ENCODE measurements at places on chromosomes 16 and 17.
A peak's percentile ranks its signal among the peaks of the same experiment; 100 is the strongest.

DNA sequence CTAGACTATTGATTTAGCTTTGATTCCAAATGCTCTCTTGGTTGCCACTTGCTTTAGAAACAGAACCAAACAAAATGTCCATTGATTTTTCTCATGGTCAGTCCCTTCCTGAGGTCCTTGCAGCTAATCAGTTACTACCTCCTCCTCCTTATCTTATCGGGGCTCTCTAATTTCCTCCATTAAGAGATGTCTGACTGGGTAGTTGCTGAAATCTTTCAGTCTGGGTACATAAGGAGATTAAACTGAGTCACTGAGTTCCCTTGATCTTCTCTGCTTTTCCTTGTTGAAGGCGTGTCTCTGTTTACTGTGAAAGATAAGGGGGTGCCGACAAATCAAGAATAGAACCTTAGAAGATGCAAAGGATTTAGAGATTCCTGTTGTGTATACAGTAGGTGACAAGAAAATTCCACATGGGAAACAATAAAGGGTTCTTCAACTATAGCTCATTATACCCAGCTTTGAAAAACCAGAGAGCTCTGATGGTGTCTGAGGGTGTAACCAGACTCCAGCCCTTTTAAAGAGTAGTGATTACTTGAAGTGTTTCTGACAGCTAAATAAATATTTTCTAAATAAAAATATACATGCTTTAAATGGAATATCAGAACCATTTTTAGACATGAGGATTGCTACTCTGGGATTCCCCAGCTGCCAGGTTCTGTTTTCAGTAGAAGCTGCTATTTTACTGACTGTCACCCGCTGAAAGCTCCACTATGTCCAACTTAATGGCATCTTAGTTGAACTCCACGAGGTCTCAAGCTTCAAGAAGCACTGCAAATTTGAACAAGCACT lies 791.3 kb upstream of the SOX9 start:
- no peak for DNase-seq

DNA sequence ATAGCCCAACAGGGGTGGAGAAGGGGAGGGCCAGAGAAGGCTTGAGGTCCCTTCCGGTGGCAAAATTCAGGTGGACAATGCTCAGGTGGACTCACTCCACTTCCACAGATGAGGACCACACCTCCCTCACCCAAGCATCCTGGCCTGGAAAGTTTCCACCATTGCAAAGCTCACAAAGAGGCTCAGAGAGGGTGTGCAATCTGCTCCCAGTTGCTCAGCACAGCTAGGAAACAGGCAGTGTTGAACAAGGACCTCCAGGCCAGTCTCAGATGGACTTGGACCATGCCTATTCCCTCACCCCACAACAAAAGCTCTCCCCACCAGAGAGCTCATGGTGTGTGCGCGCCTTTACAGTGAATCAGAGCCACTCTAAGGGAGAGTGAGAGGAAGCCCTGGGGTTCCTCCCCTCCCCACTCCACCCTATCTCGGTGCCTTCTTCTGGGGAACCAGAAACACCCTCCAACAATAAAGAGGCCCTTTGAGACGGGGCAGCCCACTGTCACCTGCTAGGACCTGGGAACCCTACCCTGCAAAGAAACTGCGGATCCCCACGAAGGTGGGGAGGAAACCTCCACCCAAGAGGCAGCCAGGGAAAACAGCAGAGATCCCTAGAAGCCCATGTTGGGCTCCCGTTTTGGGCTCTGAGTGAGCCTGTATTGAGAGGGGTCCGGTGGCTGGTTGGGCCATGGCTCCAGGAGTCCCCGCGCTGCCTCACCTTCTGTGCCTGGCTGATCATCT lies 1.6 kb downstream of the FAM83G start:
- peak; percentile 85 for DNase-seq

DNA sequence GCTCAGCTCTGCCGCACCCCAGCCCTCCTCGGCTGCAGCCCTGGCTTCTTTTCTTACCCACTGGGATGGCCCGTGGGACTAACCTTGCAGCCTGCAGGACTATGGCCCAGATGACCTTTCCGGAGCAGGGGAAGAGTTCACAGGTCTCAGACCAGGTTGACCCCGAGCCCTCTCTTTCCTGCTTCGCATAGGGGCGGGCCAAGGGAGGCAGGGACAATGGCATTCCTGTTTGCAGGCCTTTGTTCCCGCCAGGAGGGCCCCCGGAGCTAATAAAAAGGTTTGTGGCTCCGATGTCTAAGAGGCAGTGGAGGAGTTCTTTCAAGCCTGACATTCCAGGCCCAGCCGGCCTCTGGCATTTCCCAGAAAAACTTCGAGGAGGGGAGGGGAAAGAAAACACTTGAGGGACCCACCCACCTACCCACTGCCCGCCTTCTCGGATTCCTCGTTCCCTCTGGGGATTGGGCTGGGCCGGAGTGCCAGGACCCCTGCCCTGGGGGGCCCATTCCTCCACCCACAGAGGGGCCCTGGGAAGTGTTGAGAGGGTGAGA lies 5.8 kb upstream of the SOCS3 start:
- no peak for DNase-seq

DNA sequence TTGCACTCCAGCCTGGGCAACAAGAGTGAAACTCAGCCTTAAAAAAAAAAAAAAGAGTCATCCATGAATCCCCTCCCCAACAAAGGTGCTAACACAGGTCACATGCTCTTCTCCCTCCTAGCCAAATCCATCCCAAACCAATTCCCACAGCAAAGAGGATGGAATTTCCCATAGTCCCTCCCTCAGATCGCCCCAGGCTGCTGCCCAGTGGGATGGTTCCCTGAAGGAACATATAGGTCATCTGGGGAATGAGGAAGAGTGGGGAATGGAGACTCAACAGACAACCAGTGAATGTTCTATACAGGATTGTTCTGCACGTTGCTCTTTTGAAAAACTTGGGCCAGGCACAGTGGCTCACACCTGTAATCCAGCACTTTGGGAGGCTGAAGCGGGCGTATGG lies 18.2 kb downstream of the LGALS3BP start:
- DNase-seq = no peak

GRCh38 chr17:73697872-73698271 lies 53.6 kb upstream of the SDK2 start:
- no peak for DNase-seq

DNA sequence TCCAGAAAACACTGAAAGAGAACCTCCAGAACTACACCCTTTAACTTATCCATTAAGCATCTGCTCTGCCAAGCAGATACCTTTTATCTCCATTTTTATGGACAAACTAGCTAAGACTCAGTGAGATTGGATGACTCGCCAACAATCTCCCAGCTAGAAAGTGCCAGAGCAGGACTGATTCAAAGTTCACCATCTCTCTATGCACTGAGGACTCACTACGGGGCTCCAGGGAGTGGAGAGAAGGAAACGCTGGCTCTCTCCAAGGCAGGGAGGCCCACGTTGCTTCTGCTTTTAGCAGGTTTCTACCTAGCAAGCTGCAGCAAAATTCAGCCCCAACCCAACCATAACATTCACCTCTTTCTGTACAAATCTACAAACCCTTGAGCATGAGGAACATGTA lies 52.8 kb upstream of the ARHGAP44 start:
- DNase-seq = no peak

GRCh38 chr16:30368122-30368791 lies 2.0 kb downstream of the TBC1D10B start:
- DNase-seq = peak; percentile 84

- no peak for DNase-seq
Observed at GRCh38 chr16:20937736-20938135, 37.2 kb downstream of the LYRM1 start.

GRCh38 chr16:50528820-50529219 lies 19.4 kb upstream of the NKD1 start:
- DNase-seq = no peak

- DNase-seq = peak; percentile 62
Observed at GRCh38 chr17:2336852-2337543, at the start of gene SGSM2. Gene SGSM2, plus strand, starts transcription at chr17:2337501. Its CDS starts 188 bp downstream, at chr17:2337689.

GRCh38 chr17:27532269-27533263 lies 76.3 kb downstream of the KSR1 start:
- no peak for DNase-seq

- DNase-seq = no peak
Observed at GRCh38 chr17:12187658-12188057, 167.0 kb downstream of the MAP2K4 start.

DNA sequence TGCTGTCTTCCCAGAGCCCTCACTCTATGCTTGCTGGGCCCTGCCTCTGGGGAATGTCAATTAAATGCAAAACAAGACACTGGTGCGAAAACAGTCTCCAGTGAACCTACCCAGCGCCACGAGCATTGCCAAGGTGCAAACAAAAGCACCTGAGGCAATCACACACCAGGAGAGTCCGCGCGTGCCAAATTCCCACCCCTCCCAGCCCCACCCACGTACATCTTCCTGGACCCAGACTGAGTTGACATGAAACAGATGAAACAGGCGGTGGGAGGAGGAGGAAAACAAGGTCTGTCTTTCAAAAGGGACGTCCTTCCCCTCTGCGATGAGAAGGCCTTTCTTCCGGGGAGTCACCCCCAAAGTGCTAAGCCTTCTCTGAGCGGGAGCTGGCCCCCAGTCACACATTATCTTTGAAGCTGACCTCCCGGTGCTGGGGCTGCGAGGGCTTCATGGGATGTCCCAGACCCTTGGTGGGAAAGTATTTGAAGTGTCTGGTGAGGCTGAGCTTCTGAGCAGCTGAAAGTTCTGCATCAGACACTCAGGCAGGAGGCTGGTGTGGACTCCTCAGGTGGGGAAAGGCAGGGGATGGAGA lies 200.4 kb downstream of the AXIN2 start:
- no peak for DNase-seq

DNA sequence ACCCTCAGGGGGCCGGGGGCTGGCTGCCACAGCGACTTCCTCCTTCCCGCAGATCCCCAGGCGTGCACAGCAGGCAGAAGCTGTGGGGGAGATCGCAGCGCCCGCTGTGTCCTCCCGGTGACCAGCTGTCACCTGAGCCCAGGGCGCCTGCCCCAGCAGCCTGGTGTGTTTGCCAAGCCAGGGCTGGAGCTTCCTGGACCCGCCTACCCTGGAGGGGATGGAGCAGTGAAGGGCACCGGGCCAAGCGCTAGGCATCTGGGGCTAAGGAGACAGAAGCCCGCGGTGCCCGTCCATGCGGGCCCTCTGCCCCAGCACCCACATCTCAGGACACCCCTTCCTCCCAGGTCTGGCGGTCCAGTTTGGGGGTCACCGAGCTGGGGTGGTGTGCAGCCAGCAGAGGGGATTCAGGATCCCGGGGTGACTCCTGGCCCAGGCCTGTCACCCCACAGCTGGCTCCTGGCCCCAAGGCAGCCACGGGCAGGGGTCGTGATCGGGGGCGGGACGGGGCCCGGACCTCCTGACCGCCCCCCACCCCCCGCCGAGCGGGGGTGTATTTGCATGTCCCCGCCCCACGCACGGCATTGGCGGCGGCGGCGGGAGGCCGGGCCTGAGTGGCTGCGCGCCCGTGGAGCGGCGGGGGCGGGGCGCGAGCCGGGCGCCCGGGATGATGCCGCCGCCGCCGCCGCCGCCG lies at the start of gene RAB26:
Gene RAB26 (plus strand): TSS at position 645 of the 691 bp plus-strand sequence. CDS start 159 bp downstream, outside the sequence.
- DNase-seq = peak; percentile 64

- DNase-seq = no peak
Observed at GRCh38 chr16:67116388-67117311, 6.9 kb downstream of the PHAF1 start.

GRCh38 chr17:72714357-72714966 lies 378.0 kb downstream of the SLC39A11 start:
- no peak for DNase-seq

DNA sequence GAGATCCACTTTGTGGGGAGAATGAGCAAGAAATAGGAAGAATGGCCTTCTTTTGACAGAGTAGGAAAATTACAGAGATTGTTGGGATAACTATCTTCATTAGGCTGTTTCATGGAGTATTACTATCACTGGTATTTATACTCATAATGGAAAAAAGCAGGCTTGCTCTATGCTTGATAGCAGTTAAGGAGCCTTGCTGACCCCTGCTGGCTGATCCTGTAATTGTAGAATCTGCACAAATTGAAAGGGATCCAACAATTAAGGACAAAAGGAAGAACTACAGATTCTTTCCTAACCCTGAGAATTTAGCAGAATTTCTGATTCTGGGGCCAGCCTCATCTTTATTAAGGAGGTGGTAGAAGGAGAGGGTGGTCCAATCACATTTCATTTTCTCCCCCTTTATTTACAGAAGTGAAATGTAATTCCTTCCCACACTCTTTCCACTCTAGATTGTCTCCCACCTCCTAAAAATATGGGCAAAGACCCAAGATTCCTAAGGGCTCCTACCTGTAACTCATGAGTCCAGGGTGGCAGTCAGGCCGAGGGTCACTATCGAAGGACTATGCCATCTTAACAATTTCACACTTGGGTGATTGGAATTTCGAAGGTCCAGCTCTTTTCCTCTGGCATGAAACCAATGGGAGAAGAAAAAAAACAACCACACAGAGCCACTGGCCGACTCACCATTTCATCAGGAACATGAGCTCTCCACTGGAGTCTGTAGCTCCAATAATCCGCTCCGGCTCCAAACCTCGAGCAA lies 26.3 kb downstream of the NFE2L1 start:
- peak; percentile 90 for DNase-seq

DNA sequence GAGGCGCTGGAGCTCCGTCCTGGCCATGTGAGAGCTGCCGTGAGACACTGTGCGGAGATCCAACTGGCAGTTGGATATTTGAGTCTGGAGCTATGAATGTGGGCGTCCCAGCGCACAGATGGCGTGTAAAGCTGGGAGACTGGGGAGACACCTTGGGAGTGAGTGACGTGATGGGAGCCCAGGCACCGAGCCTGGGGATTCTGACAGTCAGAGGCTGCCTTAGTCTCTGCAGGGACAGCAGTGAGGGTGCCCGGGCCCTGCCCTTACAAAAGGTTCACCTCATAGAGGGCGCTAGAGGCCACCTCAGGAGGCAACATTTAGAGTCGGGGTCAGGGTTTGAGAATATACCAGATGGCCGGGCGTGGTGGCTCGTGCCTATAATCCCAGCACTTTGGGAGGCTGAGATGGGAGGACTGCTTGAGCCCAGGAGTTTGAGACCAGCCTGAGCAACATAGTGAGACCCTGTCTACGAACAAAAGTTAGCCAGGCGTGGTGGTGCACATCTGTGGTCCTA lies 194.1 kb upstream of the GSE1 start:
- no peak for DNase-seq

DNA sequence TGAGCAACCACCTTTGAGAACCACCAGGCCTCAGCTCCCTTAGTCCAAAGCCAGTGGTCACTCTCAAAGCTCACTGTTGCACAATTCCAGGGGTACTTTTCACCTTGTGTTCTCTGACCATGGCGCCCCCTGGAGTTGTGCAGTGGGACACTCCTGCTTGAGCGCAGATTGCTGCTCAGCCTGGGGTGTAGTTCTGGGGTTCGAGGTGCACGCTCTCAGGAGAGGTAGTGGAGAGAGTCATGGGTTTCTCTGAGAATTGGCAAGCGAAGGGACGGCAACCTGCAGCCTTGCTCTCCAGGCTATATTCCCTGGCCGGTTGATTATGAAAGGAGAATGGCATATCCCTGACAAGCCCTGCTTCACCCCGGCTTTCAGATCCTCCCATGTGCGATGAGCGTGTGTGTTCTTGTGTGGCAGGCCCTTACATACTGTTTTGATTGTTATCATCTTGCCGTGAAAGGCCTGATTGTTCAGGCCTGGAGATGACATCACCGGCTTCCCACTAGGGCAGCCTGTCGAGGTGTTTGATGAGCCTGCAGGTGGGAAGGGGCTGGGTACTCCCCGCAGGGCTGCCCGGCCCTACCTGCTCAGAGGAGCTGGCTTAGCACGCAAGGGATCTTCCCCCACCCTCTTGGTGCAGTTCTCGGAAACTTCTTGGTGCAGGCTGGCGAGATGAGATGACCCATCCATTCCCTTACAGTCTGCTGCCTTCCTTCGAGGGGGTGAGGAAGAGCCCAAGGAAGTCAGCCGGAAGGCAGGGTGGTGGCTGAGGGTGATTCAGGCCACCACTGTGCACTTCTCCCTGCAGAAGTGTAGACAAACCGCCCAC lies 431.2 kb downstream of the SLC39A11 start:
- DNase-seq = peak; percentile 17
